ENCODE measurements at places on chromosomes 4 and X.

GRCh38 chrX:40719731-40720130 is 15.6 kb downstream of the MED14 start:
- no peak for DNase-seq

- DNase-seq: no peak
Measured at GRCh38 chr4:93827272-93827947, 1.1 kb upstream of the ATOH1 start.

DNA sequence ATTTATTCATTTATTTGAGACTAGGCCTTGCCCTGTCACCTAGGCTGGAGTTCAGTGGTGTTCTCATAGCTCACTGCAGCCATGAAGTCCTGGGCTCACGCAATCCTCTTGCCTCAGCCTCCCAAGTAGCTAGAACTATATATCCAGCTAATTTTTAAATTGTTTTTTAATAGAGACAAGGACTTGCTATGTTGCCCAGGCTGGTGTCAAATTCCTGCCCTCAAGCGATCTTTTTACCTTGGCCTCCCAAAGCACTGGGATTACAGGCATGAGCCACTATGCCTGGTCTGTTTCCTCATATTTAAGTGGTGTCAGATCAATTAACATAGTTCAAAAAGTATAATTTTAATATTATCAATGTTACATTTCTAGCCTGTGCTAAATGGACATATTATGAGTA is 68.5 kb downstream of the AFF1 start:
- DNase-seq: no peak

GRCh38 chr4:183738081-183738673 is 79.1 kb downstream of the TRAPPC11 start:
- no peak for DNase-seq

GRCh38 chr4:78661921-78662521 is 110.5 kb downstream of the ANXA3 start:
- no peak for DNase-seq

Data from stimulated activated CD8-positive, alpha-beta memory T cell treated with anti-CD3 and anti-CD28 coated beads, Interleukin-15, amount 100 ng/mL, for 24 hours (primary cell).